ENCODE measurements at places on chromosomes 7 and 10. TPM values are rescaled to one million over a fixed set of nuclear protein-coding genes. Genes with fewer than 3 reads are reported as not detected.

DNA sequence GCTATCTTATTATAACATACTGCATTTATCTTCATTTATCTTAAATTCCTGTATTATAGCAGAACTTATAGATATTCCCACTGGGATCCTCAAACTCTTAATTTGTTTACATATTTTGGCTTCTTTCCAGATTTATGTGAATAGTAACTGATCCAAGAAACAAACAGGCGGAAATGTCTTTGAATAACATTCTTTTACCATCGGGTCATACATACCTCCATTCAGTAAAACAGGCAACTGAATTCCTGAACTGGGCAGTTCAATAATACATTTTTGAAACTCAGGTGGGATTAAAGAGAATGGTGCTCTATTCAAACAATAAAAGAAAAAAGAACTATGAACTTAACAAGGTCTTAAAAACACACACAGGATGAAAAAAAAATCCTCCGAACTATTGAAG, 337.4 kb downstream of the CRPPA start:
- no peak for DNase-seq
- no peak overlapping the region for H3K27ac ChIP-seq
- no peaks in the 10 kb centered on the region for H3K36me3 ChIP-seq
- H3K4me3 ChIP-seq = no peak overlapping the region

DNA sequence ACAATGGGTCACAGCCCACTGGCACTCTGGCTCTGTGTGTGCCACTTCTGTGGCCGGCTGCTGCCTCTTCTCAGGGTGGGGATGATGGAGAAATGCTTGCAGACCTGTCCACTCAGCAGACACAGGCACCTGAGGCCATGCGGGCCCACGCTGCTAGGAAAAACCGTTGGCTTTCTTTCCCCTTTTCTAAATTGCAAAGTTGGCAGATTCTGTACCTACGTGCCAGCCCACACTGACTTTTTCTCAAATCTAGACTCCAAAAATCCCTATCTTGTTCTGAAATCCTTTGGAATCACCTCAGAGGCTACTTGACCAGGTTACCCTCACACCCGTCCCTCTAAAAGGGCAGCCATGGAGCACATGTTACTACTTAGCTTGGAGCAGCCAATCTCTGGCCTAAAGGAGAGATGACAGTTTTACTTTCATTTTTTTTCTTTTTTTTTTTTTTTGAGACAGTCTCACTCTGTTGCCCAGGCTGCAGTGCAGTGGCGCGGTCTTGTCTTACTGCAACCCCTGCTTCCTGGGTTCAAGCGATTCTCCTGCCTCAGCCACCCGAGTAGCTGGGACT, 99.4 kb downstream of the RNF216 start:
- H3K36me3 ChIP-seq = peaks cover 32% of the 10 kb centered on the region
- H3K27ac ChIP-seq = no peak overlapping the region
- no peaks in the 10 kb centered on the region for H3K27me3 ChIP-seq

DNA sequence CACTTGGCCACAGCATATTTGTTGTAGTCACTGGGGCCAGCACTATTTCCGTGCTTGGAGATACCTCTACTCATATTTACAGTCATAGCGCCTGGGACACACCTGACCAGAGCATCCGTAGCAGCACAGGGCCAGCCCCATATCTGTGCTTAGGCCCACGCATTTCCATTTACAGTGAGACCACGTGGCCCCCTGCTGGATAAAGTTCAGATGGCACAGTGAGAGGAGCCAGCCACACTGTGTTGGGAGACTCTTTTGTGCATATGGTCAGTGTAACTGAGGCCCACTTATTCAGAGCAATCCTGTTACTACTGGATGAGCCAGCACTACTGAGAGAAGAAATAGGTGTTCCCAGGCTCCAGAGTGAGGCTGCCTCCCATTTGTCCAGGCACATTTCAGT, 455.3 kb downstream of the REEP3 start:
- H3K27me3 ChIP-seq = no peaks in the 10 kb centered on the region
- no peaks in the 10 kb centered on the region for H3K36me3 ChIP-seq
- DNase-seq = peak; percentile 90
- H3K4me3 ChIP-seq = no peak overlapping the region
- H3K4me1 ChIP-seq = peaks cover 3% of the 10 kb centered on the region

Gene NPC1L1
- total RNA-seq = 2.7 TPM

DNA sequence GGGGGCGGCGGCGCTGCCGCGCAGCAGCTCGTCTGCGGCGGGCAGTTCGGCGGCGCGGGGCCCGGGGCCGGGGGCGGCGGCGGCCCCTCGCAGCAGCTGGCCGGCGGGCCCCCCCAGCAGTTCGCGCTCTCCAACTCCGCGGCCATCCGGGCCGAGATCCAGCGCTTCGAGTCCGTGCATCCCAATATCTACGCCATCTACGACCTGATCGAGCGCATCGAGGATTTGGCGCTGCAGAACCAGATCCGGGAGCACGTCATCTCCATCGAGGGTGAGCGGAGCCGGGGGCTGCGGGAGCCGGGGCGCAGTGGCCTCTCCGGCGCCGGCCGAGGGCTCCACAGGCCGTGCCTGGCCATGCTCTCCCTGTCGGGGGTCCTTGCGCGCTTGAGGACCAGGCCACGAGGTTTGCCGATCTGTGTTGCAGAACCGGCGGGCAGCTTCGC, 548 bp downstream of the AGAP3 start:
- H3K36me3 ChIP-seq = peaks cover 7% of the 10 kb centered on the region
- peak overlapping the region; percentile 32 for H3K27ac ChIP-seq
- H3K4me3 ChIP-seq = peak overlapping the region; percentile 91
- H3K4me1 ChIP-seq = peaks cover 14% of the 10 kb centered on the region

Gene CALML5
- total RNA-seq = not detected

GRCh38 chr10:34954142-34954541, 136.0 kb downstream of the CUL2 start:
- H3K36me3 ChIP-seq = no peaks in the 10 kb centered on the region
- no peaks in the 10 kb centered on the region for H3K4me1 ChIP-seq
- peak; percentile 59 for DNase-seq
- H3K27ac ChIP-seq = no peak overlapping the region

Gene RBP4
- 0.82 TPM for total RNA-seq

GRCh38 chr7:94145602-94146001, 141.4 kb upstream of the BET1 start:
- no peaks in the 10 kb centered on the region for H3K27me3 ChIP-seq
- H3K36me3 ChIP-seq = no peaks in the 10 kb centered on the region
- no peak overlapping the region for H3K4me3 ChIP-seq

- no peak overlapping the region for H3K4me3 ChIP-seq
- H3K36me3 ChIP-seq = no peaks in the 10 kb centered on the region
- H3K27ac ChIP-seq = no peak overlapping the region
- no peaks in the 10 kb centered on the region for H3K27me3 ChIP-seq
- no peak for DNase-seq
These were observed 163.8 kb downstream of the LCOR start for GRCh38 chr10:96995851-96996250.

DNA sequence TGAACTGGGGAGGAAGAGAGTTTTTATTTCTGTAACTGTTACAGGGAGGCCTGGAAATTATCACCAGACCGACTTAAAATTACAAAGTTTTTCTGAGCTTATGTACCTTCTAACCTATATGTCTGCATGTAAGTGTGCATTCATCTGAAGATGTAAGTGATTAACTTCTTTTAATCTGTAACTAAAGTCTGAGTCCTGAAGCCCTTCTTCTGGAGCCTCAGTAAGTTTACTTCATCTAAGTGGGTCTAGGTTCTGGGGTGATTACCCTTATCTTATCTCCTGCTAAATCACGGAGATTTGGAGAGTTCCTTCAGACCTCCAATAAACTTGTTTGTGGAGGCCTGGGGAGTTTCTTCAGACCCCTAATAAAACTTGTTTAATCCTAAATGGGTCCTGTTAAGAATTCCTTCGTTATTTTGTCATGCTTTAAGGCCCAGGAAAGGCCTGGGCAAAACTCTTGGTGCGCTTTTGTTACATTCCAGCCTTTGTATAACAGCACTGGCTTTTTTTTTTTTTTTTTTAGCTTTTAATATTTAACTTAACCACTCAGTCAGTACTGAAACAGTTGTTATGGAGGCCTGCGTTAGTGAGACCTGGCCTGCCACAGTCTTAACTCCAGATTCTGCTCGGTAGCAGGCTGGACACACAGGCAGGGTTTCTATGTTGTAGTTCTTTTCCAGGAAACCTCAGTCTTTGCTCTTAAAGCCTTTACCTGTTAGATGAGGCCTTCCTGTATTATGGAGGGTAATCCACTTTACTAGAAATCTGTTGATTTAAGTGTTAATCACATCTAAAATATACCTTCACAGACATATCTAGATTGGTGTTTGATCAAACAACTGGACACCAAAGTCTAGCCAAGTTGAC, 33.0 kb downstream of the TPST1 start:
- H3K4me1 ChIP-seq = peaks cover 9% of the 10 kb centered on the region
- DNase-seq = no peak
- H3K27me3 ChIP-seq = no peaks in the 10 kb centered on the region
- H3K4me3 ChIP-seq = peak overlapping the region; percentile 28
- no peak overlapping the region for H3K27ac ChIP-seq

GRCh38 chr7:94351703-94352102, 43.0 kb upstream of the COL1A2 start:
- no peaks in the 10 kb centered on the region for H3K36me3 ChIP-seq
- H3K27ac ChIP-seq = no peak overlapping the region
- H3K4me3 ChIP-seq = no peak overlapping the region
- DNase-seq = no peak

DNA sequence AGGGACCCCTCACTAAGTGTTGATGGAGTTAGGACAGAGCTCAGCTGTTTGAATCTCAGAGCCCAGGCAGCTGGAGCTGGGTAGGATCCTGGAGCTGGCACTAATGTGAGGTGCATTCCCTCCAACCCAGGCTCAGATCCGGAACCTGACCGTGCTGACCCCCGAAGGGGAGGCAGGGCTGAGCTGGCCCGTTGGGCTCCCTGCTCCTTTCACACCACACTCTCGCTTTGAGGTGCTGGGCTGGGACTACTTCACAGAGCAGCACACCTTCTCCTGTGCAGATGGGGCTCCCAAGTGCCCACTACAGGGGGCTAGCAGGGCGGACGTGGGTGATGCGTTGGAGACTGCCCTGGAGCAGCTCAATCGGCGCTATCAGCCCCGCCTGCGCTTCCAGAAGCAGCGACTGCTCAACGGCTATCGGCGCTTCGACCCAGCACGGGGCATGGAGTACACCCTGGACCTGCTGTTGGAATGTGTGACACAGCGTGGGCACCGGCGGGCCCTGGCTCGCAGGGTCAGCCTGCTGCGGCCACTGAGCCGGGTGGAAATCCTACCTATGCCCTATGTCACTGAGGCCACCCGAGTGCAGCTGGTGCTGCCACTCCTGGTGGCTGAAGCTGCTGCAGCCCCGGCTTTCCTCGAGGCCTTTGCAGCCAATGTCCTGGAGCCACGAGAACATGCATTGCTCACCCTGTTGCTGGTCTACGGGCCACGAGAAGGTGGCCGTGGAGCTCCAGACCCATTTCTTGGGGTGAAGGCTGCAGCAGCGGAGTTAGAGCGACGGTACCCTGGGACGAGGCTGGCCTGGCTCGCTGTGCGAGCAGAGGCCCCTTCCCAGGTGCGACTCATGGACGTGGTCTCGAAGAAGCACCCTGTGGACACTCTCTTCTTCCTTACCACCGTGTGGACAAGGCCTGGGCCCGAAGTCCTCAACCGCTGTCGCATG, 5.2 kb downstream of the CHPF2 start:
- peaks cover 5% of the 10 kb centered on the region for H3K4me1 ChIP-seq
- peaks cover 63% of the 10 kb centered on the region for H3K36me3 ChIP-seq
- no peak overlapping the region for H3K27ac ChIP-seq
- no peak for DNase-seq
- H3K27me3 ChIP-seq = no peaks in the 10 kb centered on the region

Gene TBX20
- 35.2 TPM for total RNA-seq

Gene BEND7
- total RNA-seq = 5.3 TPM

DNA sequence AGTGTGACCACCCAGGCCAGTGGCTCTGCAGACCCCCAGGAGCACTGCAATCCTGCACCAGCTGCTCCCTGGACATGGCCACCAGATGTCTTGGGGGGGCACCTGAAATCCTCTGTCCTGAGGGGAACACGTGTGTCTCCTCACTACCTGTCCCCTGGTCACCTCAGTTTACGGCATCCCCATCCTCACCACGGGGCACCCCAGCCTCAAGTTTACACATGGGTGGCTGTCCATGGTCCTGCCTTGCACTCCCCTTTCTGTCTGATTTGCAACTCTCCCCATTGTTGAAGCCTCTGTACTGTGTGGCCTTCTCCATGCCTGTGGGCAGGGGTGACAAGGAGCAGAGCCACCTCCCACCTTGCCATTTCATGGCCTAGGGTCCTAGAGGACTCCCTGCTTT, 67.2 kb downstream of the RAMP3 start:
- H3K36me3 ChIP-seq = no peaks in the 10 kb centered on the region
- DNase-seq = peak; percentile 83
- no peak overlapping the region for H3K27ac ChIP-seq
- no peaks in the 10 kb centered on the region for H3K4me1 ChIP-seq
- no peak overlapping the region for H3K4me3 ChIP-seq
- H3K27me3 ChIP-seq = no peaks in the 10 kb centered on the region

DNA sequence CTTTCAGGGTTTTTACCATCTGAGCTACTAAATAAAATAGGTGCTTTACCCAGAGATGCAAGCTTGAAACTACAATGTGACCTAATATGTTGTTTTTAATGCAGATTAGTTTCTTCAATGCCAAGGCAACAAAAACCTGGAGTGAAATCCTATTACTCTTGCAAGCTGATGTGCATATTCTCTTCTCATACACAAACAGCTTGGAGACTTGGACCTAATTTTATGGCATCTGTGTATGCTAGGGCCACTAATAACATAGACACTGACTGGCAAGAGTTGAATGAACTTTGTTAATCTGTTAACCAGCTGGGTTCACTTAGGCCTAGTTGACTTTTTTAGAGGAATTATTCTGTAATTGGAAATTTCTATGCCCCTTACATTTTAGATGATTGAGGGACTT, 23.4 kb upstream of the SMIM30 start:
- H3K4me3 ChIP-seq = no peak overlapping the region
- H3K4me1 ChIP-seq = no peaks in the 10 kb centered on the region
- H3K27me3 ChIP-seq = no peaks in the 10 kb centered on the region
- no peaks in the 10 kb centered on the region for H3K36me3 ChIP-seq

- H3K36me3 ChIP-seq = no peaks in the 10 kb centered on the region
- H3K27ac ChIP-seq = no peak overlapping the region
- H3K4me3 ChIP-seq = no peak overlapping the region
These were observed 278.0 kb downstream of the CCSER2 start for GRCh38 chr10:84606428-84606827.

GRCh38 chr7:101576998-101577397, 52.1 kb downstream of the MYL10 start:
- no peaks in the 10 kb centered on the region for H3K27me3 ChIP-seq
- H3K4me3 ChIP-seq = no peak overlapping the region
- H3K36me3 ChIP-seq = no peaks in the 10 kb centered on the region

DNA sequence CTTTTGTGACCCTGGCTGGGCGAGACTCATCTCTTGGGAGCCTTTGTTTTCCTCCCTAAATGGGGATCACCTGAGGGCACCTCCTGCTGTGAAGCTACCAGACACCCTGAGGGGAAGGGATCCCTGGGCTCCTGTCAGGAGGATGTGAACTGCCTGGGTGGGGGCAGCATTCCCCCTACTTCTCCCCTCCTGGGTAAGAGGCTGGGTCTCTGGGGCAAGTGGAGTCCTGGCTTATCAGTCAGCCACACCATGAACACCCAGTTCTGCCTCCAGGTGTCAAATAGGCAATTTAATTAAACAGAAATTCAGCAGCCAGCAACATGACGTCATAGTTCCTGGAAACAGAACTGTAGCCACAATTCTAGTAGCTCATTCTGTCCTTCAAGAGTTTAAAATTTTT, 97.7 kb upstream of the RET start:
- DNase-seq = peak; percentile 43
- no peak overlapping the region for H3K27ac ChIP-seq
- no peaks in the 10 kb centered on the region for H3K4me1 ChIP-seq
- no peak overlapping the region for H3K4me3 ChIP-seq
- no peaks in the 10 kb centered on the region for H3K27me3 ChIP-seq
- no peaks in the 10 kb centered on the region for H3K36me3 ChIP-seq

All from endodermal cell (in vitro differentiated cells).